ENCODE measurements at places on chromosomes 3 and 15. TPM values are rescaled to one million over a fixed set of nuclear protein-coding genes. Genes with fewer than 3 reads are reported as not detected.

C3orf62 gene
- total RNA-seq = 0.80 TPM

VGLL3 gene
- total RNA-seq = 2.5 TPM

SLC4A7 gene
- 16.9 TPM for total RNA-seq

SEMA7A gene
- 0.67 TPM for total RNA-seq

WDR93 gene
- total RNA-seq = not detected

MYRIP gene
- 4.9 TPM for total RNA-seq

XCR1 gene
- total RNA-seq = not detected

IGSF10 gene
- not detected for total RNA-seq

PYDC2 gene
- not detected for total RNA-seq

HYPK gene
- total RNA-seq = 10.3 TPM

ISLR gene
- total RNA-seq = not detected

PLEKHO2 gene
- total RNA-seq = 22.5 TPM
